ENCODE measurements at places on chromosomes 6 and 20. TPM values are rescaled to one million over a fixed set of nuclear protein-coding genes. Genes with fewer than 3 reads are reported as not detected.

The GTSF1L gene
- not detected for total RNA-seq

The TSHZ2 gene
- total RNA-seq: 13.4 TPM

The KCNQ2 gene
- not detected for total RNA-seq

The F13A1 gene
- not detected for total RNA-seq

The EYS gene
- not detected for total RNA-seq

The PNPLA1 gene
- not detected for total RNA-seq

The KIFC1 gene
- 14.5 TPM for total RNA-seq

DNA sequence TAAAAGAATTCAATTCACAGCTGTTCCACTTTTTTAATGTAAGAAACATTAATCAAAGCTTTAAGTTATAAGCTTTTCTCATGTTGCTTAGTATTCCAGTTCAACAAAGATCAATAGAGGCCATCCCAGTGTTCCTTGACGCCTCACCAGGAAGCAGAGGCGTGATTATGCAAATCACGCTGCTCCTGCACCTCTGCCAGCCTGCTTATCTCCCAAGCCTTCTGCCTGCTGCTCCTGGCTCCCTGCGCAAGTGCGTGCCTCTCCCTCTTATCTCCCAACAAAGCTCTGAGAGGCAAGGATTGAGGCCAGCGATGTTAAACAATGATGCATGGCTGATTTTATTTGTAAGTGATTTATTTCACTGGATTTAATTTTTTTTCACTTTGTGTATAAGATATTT is 42.8 kb downstream of the INSM1 start:
- H3K27me3 ChIP-seq: no peaks in the 10 kb centered on the region
- no peaks in the 10 kb centered on the region for H3K4me1 ChIP-seq
- DNase-seq: no peak
- H3K27ac ChIP-seq: no peak overlapping the region
- no peak overlapping the region for H3K4me3 ChIP-seq

GRCh38 chr20:40254023-40254772 is 434.8 kb downstream of the MAFB start:
- H3K4me3 ChIP-seq: no peak overlapping the region
- no peaks in the 10 kb centered on the region for H3K36me3 ChIP-seq
- DNase-seq: peak; percentile 47
- H3K27ac ChIP-seq: no peak overlapping the region

DNA sequence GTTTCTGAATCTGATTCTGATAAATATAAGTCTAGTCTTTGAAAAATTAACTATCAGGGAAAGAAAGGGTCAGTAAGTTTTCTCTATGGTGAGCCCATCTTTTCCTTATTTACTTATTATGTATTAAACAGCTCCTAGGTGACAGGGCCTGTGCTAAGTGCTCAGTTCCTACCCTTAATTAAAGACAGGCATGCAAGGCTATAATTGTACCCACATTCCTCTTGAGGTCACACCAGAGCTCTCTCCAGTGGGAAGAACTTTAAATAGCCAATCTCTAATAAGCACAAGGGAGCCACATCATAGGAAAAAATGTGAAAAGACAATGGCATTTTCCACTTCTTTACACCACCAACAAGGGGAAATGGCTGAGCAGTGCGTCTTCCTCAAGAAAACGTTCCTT is 421.8 kb upstream of the SLC35B3 start:
- no peaks in the 10 kb centered on the region for H3K36me3 ChIP-seq
- H3K27ac ChIP-seq: no peak overlapping the region
- H3K27me3 ChIP-seq: no peaks in the 10 kb centered on the region
- no peak overlapping the region for H3K4me3 ChIP-seq
- no peaks in the 10 kb centered on the region for H3K4me1 ChIP-seq
- no peak for DNase-seq

GRCh38 chr20:57999465-58000111 is 228.9 kb downstream of the ANKRD60 start:
- H3K27me3 ChIP-seq: no peaks in the 10 kb centered on the region
- H3K27ac ChIP-seq: no peak overlapping the region
- DNase-seq: no peak
- H3K4me1 ChIP-seq: peaks cover 23% of the 10 kb centered on the region

GRCh38 chr6:128164254-128164653 is 263.4 kb upstream of the THEMIS start:
- H3K4me1 ChIP-seq: no peaks in the 10 kb centered on the region
- H3K4me3 ChIP-seq: no peak overlapping the region
- DNase-seq: no peak
- H3K36me3 ChIP-seq: no peaks in the 10 kb centered on the region
- no peak overlapping the region for H3K27ac ChIP-seq
- H3K27me3 ChIP-seq: no peaks in the 10 kb centered on the region

DNA sequence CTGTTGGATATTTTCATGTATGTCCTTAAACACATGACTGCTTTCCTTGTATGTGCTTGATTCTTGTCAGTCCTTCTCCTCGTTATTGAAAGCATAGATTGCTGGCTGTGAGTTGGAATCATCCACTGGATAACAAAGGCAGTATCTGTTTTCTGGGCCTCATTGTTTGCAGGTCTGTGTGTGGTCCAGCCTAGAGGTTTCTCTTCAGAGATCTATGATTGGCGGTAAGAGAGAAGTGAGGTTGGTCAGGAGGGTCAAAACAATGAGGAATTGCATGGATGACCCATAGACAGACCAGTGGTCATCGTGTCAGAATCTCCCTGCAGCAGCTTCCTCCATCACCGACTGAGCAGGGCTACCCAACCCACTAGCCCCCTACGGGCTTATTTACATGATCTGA is 915.0 kb downstream of the KIF16B start:
- H3K27me3 ChIP-seq: no peaks in the 10 kb centered on the region
- H3K36me3 ChIP-seq: no peaks in the 10 kb centered on the region
- no peak overlapping the region for H3K4me3 ChIP-seq
- no peak overlapping the region for H3K27ac ChIP-seq

GRCh38 chr20:7366189-7366588 is 574.1 kb downstream of the HAO1 start:
- H3K27me3 ChIP-seq: no peaks in the 10 kb centered on the region
- no peaks in the 10 kb centered on the region for H3K4me1 ChIP-seq
- no peak overlapping the region for H3K27ac ChIP-seq

GRCh38 chr20:5686384-5687105 is 63.7 kb upstream of the SHLD1 start:
- H3K27me3 ChIP-seq: no peaks in the 10 kb centered on the region
- H3K36me3 ChIP-seq: no peaks in the 10 kb centered on the region
- H3K27ac ChIP-seq: no peak overlapping the region
- no peaks in the 10 kb centered on the region for H3K4me1 ChIP-seq
- H3K4me3 ChIP-seq: no peak overlapping the region
- DNase-seq: no peak

- no peak overlapping the region for H3K4me3 ChIP-seq
- peak overlapping the region; percentile 68 for H3K27ac ChIP-seq
- peaks cover 22% of the 10 kb centered on the region for H3K36me3 ChIP-seq
- peak; percentile 87 for DNase-seq
- peaks cover 28% of the 10 kb centered on the region for H3K4me1 ChIP-seq
Observed at GRCh38 chr6:35359744-35360348, 17.5 kb downstream of the PPARD start.

- no peak overlapping the region for H3K4me3 ChIP-seq
- H3K4me1 ChIP-seq: peaks cover 15% of the 10 kb centered on the region
- no peaks in the 10 kb centered on the region for H3K27me3 ChIP-seq
- H3K36me3 ChIP-seq: no peaks in the 10 kb centered on the region
Observed at GRCh38 chr20:63908008-63908682, 13.2 kb downstream of the DNAJC5 start.
